ENCODE measurements at places on chromosomes 2 and 18.

DNA sequence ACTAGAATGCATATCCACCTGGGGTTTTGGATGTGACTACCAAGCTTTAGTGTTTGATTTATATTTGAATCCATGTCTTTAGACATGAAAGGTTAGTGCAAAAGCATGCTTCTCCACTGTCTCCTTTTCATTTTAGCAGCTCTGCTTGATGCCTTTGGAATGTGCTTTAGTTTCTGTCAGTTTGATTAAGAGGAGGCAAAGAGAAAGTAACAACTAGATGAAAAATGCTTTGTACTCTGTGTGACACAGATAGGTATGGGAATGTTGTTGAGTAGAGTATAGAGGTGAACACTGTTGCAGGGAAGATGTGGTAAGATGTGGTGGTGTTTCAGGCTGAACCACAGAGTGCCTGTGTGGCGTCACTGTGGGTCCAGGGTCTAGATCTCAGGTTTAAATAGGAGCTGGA is 19.8 kb downstream of the PIK3C3 start:
- H3K27ac ChIP-seq: no peak overlapping the region
- H3K27me3 ChIP-seq: no peaks in the 10 kb centered on the region
- DNase-seq: no peak
- H3K4me3 ChIP-seq: no peak overlapping the region
- H3K36me3 ChIP-seq: peaks cover 5% of the 10 kb centered on the region
- H3K4me1 ChIP-seq: no peaks in the 10 kb centered on the region

- H3K27ac ChIP-seq: no peak overlapping the region
- peaks cover 6% of the 10 kb centered on the region for H3K4me1 ChIP-seq
- no peak overlapping the region for H3K4me3 ChIP-seq
- H3K27me3 ChIP-seq: no peaks in the 10 kb centered on the region
- no peak for DNase-seq
- no peaks in the 10 kb centered on the region for H3K36me3 ChIP-seq
Observed at GRCh38 chr2:118183381-118183780, 95.1 kb downstream of the INSIG2 start.

DNA sequence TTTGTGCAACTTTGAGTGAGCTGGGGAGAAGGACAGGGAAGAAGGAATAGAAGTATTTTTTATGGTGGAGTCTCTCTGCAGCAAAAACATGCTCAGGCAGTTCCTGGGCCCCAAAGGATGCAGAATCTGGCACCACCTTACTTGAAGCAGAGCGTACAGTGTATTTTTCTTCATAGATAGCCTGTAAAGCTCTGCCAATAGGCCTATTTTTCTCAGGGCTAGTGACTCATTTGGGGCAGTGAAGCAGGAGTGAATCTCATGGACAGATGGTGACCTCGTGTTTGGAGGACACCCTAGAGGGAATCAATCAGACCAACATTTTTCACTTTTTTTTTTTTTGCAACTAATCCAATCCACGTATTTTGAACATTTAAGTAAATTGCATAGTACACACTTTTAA is 268.1 kb upstream of the CXCR4 start:
- no peaks in the 10 kb centered on the region for H3K36me3 ChIP-seq
- DNase-seq: no peak
- peaks cover 20% of the 10 kb centered on the region for H3K4me1 ChIP-seq
- no peaks in the 10 kb centered on the region for H3K27me3 ChIP-seq

GRCh38 chr18:66971960-66972359 is 368.1 kb upstream of the CDH19 start:
- no peak overlapping the region for H3K27ac ChIP-seq
- no peaks in the 10 kb centered on the region for H3K4me1 ChIP-seq
- DNase-seq: no peak
- no peak overlapping the region for H3K4me3 ChIP-seq

DNA sequence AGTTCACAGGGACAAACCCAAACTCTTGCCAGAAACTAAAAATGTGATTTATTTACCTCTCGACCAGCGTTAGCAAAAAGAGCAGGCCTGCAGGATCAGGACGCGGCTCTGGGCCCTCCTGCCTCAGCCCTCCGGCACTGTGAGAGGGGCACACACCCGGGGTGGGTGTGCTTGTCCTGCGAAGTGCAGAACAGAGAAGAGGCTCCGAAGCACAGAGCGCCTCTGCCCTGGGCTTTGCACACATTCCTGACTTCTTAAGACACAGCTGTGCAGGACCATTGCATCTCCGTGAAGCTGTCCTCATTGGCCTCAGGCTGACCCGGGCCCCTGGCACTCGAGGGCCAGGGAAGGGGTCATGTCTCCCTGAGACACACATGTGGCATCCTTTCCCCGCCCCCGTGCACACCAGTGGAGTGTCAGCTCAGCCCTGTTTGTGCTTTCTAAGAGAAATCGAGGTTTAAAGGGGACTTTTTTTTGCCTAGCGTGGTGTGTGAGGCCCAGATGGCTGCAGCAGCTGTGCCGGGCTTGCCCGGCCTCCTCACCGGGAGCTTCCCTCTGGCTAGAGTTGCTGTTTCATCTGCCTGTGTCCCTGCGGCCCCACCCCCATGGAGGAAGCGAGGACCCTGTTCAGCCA is 9.9 kb upstream of the NFATC1 start:
- H3K27ac ChIP-seq: no peak overlapping the region
- no peak overlapping the region for H3K4me3 ChIP-seq
- no peaks in the 10 kb centered on the region for H3K27me3 ChIP-seq
- H3K36me3 ChIP-seq: no peaks in the 10 kb centered on the region
- no peaks in the 10 kb centered on the region for H3K4me1 ChIP-seq

Measured in effector memory CD4-positive, alpha-beta T cell (primary cell).